Daoy (cell line): ENCODE measurements at places on chromosomes 16 and 17. TPM values are rescaled to one million over a fixed set of nuclear protein-coding genes. Genes with fewer than 3 reads are reported as not detected.

The ATP2A1 gene
- total RNA-seq = 0.48 TPM in 1 of 2 replicates, not detected in the other

The YBX2 gene
- total RNA-seq = 0.15 and 2.4 TPM in 2 replicates

The BTBD17 gene
- total RNA-seq = not detected in 2 replicates

The RASL10B gene
- 0.39 and 3.5 TPM in 2 replicates for total RNA-seq

The HSD17B1 gene
- total RNA-seq = under 0.01 and 0.09 TPM in 2 replicates

The G6PC3 gene
- 22.6 and 30.1 TPM in 2 replicates for total RNA-seq

The KRTAP4-3 gene
- not detected in 2 replicates for total RNA-seq

The LRRC3C gene
- total RNA-seq = not detected in 2 replicates

The CD300LB gene
- total RNA-seq = not detected in 2 replicates

The ZNF48 gene
- 6.0 and 6.3 TPM in 2 replicates for total RNA-seq

The BCL6B gene
- total RNA-seq = not detected in 2 replicates

The CD7 gene
- total RNA-seq = not detected in 2 replicates

The CCT6B gene
- 2.1 and 3.5 TPM in 2 replicates for total RNA-seq

The NTN3 gene
- not detected in 2 replicates for total RNA-seq

The CDRT15 gene
- not detected in 2 replicates for total RNA-seq

The SLFN12 gene
- 21.4 and 24.3 TPM in 2 replicates for total RNA-seq

The KRT32 gene
- total RNA-seq = 0.06 TPM in 2 replicates

The ITGA2B gene
- 0.46 TPM in 1 of 2 replicates, not detected in the other for total RNA-seq

The RNF167 gene
- 31.8 and 39.1 TPM in 2 replicates for total RNA-seq

The IRX5 gene
- total RNA-seq = 3.6 and 7.6 TPM in 2 replicates

The PPM1E gene
- 2.1 and 2.5 TPM in 2 replicates for total RNA-seq

The KRTAP16-1 gene
- total RNA-seq = not detected in 2 replicates

The KIAA0753 gene
- 16.1 and 18.4 TPM in 2 replicates for total RNA-seq

The MYLK3 gene
- 0.03 and 0.11 TPM in 2 replicates for total RNA-seq

The NPW gene
- 0.46 and 1.5 TPM in 2 replicates for total RNA-seq

The SLC5A11 gene
- not detected in 2 replicates for total RNA-seq

The TM4SF5 gene
- not detected in 2 replicates for total RNA-seq

The TLK2 gene
- total RNA-seq = 52.1 and 78.3 TPM in 2 replicates

The SOCS1 gene
- 1.7 and 2.1 TPM in 2 replicates for total RNA-seq

The OR4D1 gene
- 0.06 TPM in 1 of 2 replicates, not detected in the other for total RNA-seq

The KRTAP9-8 gene
- total RNA-seq = not detected in 2 replicates

The NPIPA8 gene
- 0.21 and 2.5 TPM in 2 replicates for total RNA-seq

The GALNS gene
- 4.5 and 8.4 TPM in 2 replicates for total RNA-seq
